PC-3 (cell line): ENCODE measurements at places on chromosomes 2 and 18. TPM values are rescaled to one million over a fixed set of nuclear protein-coding genes. Genes with fewer than 3 reads are reported as not detected.

DNA sequence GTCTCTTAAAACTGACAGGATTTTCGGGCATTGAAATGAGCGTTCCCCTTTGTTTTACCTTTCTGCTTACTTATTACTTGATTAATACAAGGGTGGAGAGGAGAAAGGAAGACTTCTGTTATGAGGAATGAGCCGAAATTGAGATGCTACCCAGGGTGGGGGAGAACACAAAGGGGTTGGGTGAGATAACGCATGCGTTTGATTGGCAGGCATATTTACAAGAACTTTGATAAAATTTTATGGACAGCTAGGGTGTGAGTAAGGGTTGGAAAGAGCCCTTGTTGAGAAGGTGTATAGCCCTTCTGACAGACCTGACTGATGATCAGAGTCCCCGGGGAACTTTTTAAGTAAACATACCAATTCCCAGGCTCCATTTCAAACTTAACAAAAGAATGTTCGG lies 1.8 kb downstream of the RNF138 start:
- DNase-seq = peak; percentile 3

GRCh38 chr2:201707142-201707541 lies 8.7 kb upstream of the MPP4 start:
- DNase-seq = no peak

DNA sequence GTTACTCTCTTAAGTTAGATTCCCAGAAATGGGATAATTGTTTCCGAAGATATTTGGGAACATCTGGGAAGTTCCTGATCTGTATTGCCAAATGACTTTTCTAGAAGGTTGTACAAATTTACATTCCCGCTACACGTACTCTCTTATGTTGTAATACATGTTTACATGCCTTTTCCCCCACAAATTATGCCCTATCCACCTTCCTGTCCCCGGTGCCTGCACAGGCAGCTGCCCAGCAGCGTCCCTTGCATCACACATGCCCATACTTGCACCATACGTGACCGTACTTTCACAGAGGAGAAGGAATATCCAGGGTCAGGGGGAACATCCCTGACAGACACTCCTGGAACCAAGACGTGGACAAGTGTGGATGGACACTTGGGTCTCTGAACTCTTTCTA lies 24.2 kb upstream of the KLF11 start:
- no peak for DNase-seq

UGGT1 gene
- 59.9 and 63.8 TPM in 2 replicates for total RNA-seq

ABCG8 gene
- not detected in 2 replicates for total RNA-seq

- peak; percentile 45 for DNase-seq
Measured at GRCh38 chr2:240839152-240840143, 19.4 kb upstream of the KIF1A start.

NPHP1 gene
- 1.3 and 4.2 TPM in 2 replicates for total RNA-seq
